ENCODE measurements at places on chromosomes 6 and 20. TPM values are rescaled to one million over a fixed set of nuclear protein-coding genes. Genes with fewer than 3 reads are reported as not detected.

The ZBP1 gene
- not detected for total RNA-seq

DNA sequence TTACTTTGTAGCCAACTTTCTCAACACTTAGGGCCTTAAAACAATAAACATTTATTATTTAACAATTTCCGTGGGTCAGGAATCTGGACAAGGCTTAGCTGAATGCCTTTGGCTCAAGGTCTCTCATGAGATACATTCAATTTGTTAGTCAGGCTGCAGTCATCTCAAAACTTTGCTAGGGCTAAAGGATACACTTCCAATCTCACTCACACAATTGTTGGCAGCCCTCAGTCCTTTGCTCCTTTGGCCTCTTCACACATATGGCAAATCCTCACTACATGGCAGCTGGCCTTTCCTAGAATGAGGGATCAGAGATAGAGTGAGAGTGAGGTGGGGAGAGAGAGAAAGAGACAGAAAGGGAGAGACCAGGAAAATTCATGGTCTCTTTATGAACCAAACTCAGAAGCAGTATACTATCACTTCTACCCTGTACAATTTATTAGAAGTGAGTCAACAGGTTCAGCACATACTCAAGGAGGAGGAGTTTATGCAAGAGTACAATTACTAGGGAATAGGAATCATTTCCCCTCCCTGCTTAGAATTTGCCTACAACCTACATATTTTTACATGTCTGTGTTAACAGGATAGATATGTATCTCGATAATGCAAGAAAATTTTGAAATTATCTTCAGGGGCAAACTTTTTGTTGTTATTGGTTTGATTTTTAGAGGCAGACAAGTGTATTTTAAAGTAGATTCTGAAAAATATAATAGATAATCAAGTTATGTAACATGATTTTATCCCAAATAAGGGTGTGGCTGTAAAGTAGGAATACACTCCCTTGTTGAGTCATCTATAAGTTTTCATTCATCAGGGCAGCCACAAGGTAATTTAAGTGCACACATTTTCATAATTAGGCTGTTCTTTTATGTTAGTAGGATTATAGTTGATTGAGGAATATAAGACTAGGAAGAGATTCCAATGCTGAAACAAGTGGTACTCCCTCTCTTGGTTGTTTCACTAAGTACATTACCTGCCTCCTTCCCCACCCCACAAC is 85.9 kb upstream of the HMGCLL1 start:
- H3K27me3 ChIP-seq = no peaks in the 10 kb centered on the region
- H3K27ac ChIP-seq = no peak overlapping the region
- H3K4me1 ChIP-seq = no peaks in the 10 kb centered on the region
- no peak overlapping the region for H3K4me3 ChIP-seq
- no peaks in the 10 kb centered on the region for H3K36me3 ChIP-seq
- DNase-seq = no peak

The NKX2-4 gene
- total RNA-seq = not detected

GRCh38 chr6:10098756-10099528 is 315.9 kb downstream of the TFAP2A start:
- H3K27ac ChIP-seq = no peak overlapping the region
- no peak for DNase-seq
- no peaks in the 10 kb centered on the region for H3K36me3 ChIP-seq
- H3K4me1 ChIP-seq = no peaks in the 10 kb centered on the region
- no peak overlapping the region for H3K4me3 ChIP-seq
- H3K27me3 ChIP-seq = no peaks in the 10 kb centered on the region

The ADGRB3 gene
- 6.4 TPM for total RNA-seq

The DLK2 gene
- not detected for total RNA-seq

The PRDM13 gene
- not detected for total RNA-seq

GRCh38 chr6:130494729-130495128 is 128.9 kb downstream of the TMEM200A start:
- H3K4me3 ChIP-seq = no peak overlapping the region
- no peaks in the 10 kb centered on the region for H3K4me1 ChIP-seq
- no peaks in the 10 kb centered on the region for H3K27me3 ChIP-seq
- DNase-seq = no peak

- H3K27me3 ChIP-seq = no peaks in the 10 kb centered on the region
- peak overlapping the region; percentile 87 for H3K27ac ChIP-seq
- no peaks in the 10 kb centered on the region for H3K36me3 ChIP-seq
- peak overlapping the region; percentile 44 for H3K4me3 ChIP-seq
Measured at GRCh38 chr20:8130840-8131526, 1.1 kb upstream of the PLCB1 start.

GRCh38 chr6:78688668-78689067 is 178.7 kb upstream of the IRAK1BP1 start:
- DNase-seq = no peak
- no peaks in the 10 kb centered on the region for H3K4me1 ChIP-seq
- no peak overlapping the region for H3K27ac ChIP-seq
- H3K36me3 ChIP-seq = no peaks in the 10 kb centered on the region

DNA sequence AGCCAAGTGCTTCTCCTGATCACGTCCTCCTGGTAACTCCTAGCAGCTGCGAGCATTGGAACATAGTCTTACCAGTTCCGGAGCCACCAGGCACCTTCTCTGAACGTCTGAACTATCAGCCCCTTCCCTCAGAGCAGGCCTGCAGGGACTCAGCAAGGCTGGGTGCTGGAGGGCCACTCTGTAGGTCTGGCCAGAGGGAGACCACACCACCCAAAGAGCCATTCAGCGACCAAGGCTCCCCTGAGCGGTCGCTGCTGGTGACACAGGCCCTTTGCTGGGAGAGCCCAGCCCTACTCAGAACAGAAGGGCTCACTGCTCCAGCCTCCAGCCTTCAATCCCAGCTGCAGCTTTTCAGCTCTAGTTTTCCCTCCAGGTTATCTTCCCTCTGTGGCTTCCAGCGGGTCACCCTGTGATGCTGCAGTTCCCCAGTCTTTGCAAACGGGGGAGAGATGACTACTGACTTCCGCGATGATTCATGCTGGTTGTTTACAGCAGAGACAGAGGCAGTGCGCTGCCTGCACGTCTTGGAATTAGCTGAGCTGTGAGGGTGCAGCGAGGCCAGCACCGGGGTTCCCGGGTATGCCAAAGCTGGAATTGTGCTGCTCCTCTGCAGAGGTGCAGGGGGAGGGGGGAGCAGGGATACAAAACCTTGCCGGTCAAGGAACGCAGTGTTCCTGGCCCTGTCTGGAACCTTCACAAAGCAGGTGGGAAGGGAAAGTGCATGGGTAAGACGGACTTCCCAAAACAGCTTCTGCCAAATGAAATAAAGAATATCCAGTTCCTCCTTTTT is 161.4 kb downstream of the LY86 start:
- H3K27me3 ChIP-seq = no peaks in the 10 kb centered on the region
- H3K36me3 ChIP-seq = no peaks in the 10 kb centered on the region
- H3K4me1 ChIP-seq = peaks cover 27% of the 10 kb centered on the region
- peak overlapping the region; percentile 69 for H3K27ac ChIP-seq
- no peak overlapping the region for H3K4me3 ChIP-seq
- DNase-seq = peak; percentile 69

GRCh38 chr20:10883166-10883565 is 209.4 kb upstream of the JAG1 start:
- no peak overlapping the region for H3K4me3 ChIP-seq
- no peaks in the 10 kb centered on the region for H3K27me3 ChIP-seq
- no peak for DNase-seq
- H3K4me1 ChIP-seq = no peaks in the 10 kb centered on the region

The FBXL4 gene
- 16.7 TPM for total RNA-seq

The MLN gene
- total RNA-seq = not detected

The IER3 gene
- 0.88 TPM for total RNA-seq

The OR5V1 gene
- total RNA-seq = not detected

GRCh38 chr6:45423111-45423823 is 45.5 kb upstream of the SUPT3H start:
- H3K27me3 ChIP-seq = peaks cover 15% of the 10 kb centered on the region
- no peak for DNase-seq
- no peaks in the 10 kb centered on the region for H3K36me3 ChIP-seq
- peak overlapping the region; percentile 80 for H3K27ac ChIP-seq
- H3K4me3 ChIP-seq = peak overlapping the region; percentile 35
- peaks cover 15% of the 10 kb centered on the region for H3K4me1 ChIP-seq

DNA sequence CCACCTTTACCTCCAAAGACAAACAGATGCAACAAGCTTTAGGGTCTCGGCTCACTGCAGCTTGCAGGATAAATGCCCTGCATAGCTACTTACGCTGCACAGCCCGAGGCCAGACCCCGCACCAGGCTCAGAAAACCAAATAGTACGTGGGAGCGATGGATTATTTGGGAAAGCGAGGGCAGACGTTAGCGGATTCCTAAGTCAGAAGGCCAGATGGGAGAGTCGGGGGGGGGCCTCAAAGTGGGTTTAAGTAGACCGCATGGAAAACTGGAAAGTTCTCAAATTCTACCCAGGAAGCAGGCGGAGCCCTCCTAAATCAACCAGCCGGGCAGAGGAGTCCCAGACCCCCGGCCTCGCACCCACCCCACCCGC is 382 bp downstream of the SFT2D1 start:
- H3K27me3 ChIP-seq = no peaks in the 10 kb centered on the region
- peak overlapping the region; percentile 99 for H3K4me3 ChIP-seq
- H3K4me1 ChIP-seq = peaks cover 13% of the 10 kb centered on the region
- DNase-seq = no peak
- H3K27ac ChIP-seq = peak overlapping the region; percentile 85

The PRICKLE4 gene
- 10.4 TPM for total RNA-seq

GRCh38 chr20:48891235-48892048 is 30.1 kb upstream of the ARFGEF2 start:
- no peaks in the 10 kb centered on the region for H3K36me3 ChIP-seq
- no peaks in the 10 kb centered on the region for H3K27me3 ChIP-seq
- no peaks in the 10 kb centered on the region for H3K4me1 ChIP-seq
- no peak for DNase-seq

- H3K4me1 ChIP-seq = no peaks in the 10 kb centered on the region
- no peak for DNase-seq
- no peaks in the 10 kb centered on the region for H3K36me3 ChIP-seq
- no peak overlapping the region for H3K4me3 ChIP-seq
- no peaks in the 10 kb centered on the region for H3K27me3 ChIP-seq
Measured at GRCh38 chr20:15843777-15844176, 729.5 kb downstream of the KIF16B start.

GRCh38 chr6:157471895-157472686 is 91.1 kb downstream of the ZDHHC14 start:
- no peak for DNase-seq
- H3K4me3 ChIP-seq = no peak overlapping the region
- no peaks in the 10 kb centered on the region for H3K4me1 ChIP-seq
- no peaks in the 10 kb centered on the region for H3K36me3 ChIP-seq
- H3K27me3 ChIP-seq = no peaks in the 10 kb centered on the region

The BAG2 gene
- total RNA-seq = 30.0 TPM

The CITED2 gene
- 211 TPM for total RNA-seq

The LINC00237 gene
- total RNA-seq = not detected

The KIF25 gene
- 0.28 TPM for total RNA-seq

DNA sequence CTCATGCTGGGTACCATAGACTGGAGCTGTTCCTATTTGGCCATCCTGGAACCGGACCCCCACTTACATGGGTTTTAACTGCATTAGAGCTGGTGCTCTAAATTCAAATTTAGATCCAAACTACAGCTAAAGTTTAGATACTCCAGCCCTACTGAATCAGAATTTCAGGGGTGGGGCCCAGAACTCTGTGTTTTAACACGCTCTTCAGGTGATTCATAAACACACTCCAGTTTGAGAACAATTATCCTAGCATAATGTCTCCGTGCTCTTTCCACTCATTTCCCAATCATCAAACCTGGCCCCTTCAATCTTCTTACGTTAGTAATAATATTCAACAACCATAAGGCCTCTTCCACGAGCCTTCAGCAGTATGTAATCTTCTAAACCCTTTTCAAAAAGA is 15.3 kb downstream of the TRPC4AP start:
- H3K4me1 ChIP-seq = no peaks in the 10 kb centered on the region
- no peak overlapping the region for H3K27ac ChIP-seq
- no peaks in the 10 kb centered on the region for H3K27me3 ChIP-seq
- DNase-seq = no peak
- H3K36me3 ChIP-seq = no peaks in the 10 kb centered on the region

- DNase-seq = no peak
- no peaks in the 10 kb centered on the region for H3K27me3 ChIP-seq
- no peaks in the 10 kb centered on the region for H3K4me1 ChIP-seq
Measured at GRCh38 chr6:41252401-41253169, 24.4 kb downstream of the TREML4 start.

GRCh38 chr20:19231359-19232035 is 19.1 kb downstream of the SLC24A3 start:
- H3K36me3 ChIP-seq = no peaks in the 10 kb centered on the region
- no peaks in the 10 kb centered on the region for H3K27me3 ChIP-seq
- H3K4me3 ChIP-seq = no peak overlapping the region
- no peaks in the 10 kb centered on the region for H3K4me1 ChIP-seq

DNA sequence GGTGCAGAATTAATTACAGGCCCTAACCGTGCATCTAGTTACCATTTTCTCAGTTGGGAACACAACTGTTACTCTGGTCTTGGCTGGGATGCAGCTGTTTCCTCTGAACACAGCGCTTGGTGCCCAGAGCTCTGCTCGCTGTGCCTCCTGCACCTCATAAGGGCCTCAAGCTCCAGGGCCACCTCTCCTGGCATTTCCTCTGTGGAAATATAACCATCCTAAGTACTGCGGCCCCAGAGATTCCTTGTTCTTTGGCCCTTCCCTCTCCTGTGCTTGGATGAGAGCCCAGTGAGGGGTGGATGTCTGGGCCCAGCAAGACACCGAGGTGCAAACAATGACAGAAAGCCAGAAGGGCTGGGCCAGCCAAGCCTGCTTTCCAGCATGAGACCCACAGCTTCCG is 169.9 kb upstream of the CST7 start:
- no peak overlapping the region for H3K27ac ChIP-seq
- no peaks in the 10 kb centered on the region for H3K27me3 ChIP-seq
- H3K36me3 ChIP-seq = no peaks in the 10 kb centered on the region
- no peak overlapping the region for H3K4me3 ChIP-seq

DNA sequence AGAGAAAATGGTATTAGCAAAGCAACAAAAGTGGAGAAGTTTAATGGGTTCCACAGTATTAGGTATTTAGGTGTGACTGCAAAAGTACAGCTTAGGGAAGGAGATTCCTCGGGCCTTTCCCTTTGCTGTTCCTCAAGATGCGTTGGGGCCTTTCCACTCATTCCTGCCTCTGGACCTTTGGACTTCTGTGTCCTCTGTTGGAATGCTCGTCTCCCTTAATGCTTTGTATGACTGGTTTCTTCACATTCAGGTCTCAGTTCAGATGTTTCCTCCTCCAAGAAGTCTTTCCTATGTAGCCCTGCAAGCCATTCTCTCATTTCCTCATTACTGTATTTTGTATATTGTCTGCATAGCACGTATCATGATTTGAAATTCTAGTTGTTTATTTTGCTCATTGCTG is 39.6 kb downstream of the CTNNBL1 start:
- DNase-seq = no peak
- H3K27ac ChIP-seq = no peak overlapping the region
- no peak overlapping the region for H3K4me3 ChIP-seq

The HDGFL1 gene
- not detected for total RNA-seq

The ANGPT4 gene
- 8.8 TPM for total RNA-seq

The CRISP2 gene
- total RNA-seq = not detected
